ENCODE measurements at places on chromosomes 7 and 10. TPM values are rescaled to one million over a fixed set of nuclear protein-coding genes. Genes with fewer than 3 reads are reported as not detected.

SDHAF3 gene
- total RNA-seq: 32.6 TPM

- H3K4me3 ChIP-seq: no peak overlapping the region
- no peaks in the 10 kb centered on the region for H3K36me3 ChIP-seq
- H3K27me3 ChIP-seq: no peaks in the 10 kb centered on the region
- no peaks in the 10 kb centered on the region for H3K4me1 ChIP-seq
These were observed 205.6 kb upstream of the ETV1 start for GRCh38 chr7:14195079-14195478.

DNA sequence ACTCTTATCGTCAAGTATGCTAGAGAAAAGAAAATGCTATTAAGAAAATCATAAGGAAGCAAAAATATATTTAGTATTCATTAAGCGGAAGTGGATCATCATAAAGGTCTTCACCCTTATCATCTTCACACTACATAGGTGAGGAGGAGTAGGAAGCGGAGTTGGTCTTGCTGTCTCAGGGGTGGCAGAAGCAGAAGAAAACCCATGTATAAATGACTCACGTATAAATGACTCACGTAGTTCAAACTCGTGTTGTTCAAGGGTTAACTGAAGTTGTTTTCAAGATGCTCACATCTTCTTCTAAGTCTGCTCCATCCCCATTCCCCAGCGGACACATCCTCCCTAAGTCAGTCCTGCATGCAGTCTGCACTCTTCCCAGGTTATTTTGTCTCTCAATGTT lies 72.4 kb downstream of the SFMBT2 start:
- no peaks in the 10 kb centered on the region for H3K27me3 ChIP-seq
- no peak for DNase-seq
- H3K4me3 ChIP-seq: no peak overlapping the region
- no peak overlapping the region for H3K27ac ChIP-seq
- H3K36me3 ChIP-seq: no peaks in the 10 kb centered on the region

DNA sequence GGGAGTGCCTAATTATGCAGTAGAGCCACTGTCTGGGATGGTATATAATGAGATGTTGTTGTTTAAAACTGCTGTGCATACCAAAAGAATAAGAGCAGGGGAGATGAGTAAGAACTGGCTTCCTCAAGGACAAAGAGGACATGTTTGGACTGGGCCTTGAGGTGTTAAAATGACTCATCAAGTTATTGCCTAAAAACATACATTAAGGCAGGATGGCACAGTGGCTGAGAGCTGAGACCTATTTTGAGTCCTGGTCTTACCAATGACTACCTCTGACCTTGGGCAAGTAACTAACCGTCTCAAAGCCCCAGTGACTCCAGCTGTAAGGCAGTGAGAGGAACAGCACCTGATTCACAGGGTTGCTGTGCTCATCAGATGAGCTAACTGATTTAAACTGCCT lies 71.1 kb downstream of the CFAP58 start:
- H3K4me1 ChIP-seq: no peaks in the 10 kb centered on the region
- H3K4me3 ChIP-seq: no peak overlapping the region
- peaks cover 1% of the 10 kb centered on the region for H3K27me3 ChIP-seq
- DNase-seq: no peak
- no peak overlapping the region for H3K27ac ChIP-seq
- H3K36me3 ChIP-seq: no peaks in the 10 kb centered on the region

MLLT10 gene
- 51.3 TPM for total RNA-seq

DNA sequence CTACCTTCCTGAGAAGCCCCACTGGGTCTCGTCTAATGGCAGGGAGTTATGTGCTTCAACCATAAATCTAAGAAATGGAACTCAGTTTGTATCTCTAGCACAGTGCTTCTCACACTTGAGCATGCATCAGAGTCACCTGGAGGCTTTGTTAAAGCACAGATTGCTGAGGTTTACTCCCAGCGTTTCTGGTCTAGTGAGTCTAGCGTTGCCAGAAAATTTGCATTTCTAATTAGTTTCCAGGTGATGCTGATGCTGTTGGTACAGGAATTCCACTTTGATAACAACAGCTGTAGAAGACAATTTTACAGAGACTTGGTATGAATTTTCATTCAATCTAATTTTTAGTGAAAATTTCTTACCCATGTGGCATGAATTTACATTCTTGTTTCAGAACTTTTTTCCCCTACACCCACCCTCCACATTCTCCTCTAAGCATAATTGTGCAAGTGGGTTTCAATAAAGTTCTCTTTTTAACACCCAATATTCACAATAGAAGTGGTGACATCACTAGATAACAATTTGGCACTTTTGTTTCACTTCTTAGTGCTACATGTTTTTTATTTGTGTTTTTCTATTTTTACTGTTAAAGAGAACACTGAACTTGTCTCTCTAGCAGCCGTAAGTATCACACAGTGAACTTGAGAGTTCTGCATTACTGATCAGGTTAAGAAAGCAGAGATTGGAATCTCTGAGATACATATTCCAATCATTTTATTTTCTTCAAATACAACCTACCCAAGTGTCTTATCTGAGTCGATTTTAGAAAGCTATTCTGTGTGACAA lies 48.4 kb upstream of the BET1 start:
- no peaks in the 10 kb centered on the region for H3K4me1 ChIP-seq
- no peaks in the 10 kb centered on the region for H3K36me3 ChIP-seq
- no peak overlapping the region for H3K27ac ChIP-seq
- no peaks in the 10 kb centered on the region for H3K27me3 ChIP-seq
- DNase-seq: no peak

DNA sequence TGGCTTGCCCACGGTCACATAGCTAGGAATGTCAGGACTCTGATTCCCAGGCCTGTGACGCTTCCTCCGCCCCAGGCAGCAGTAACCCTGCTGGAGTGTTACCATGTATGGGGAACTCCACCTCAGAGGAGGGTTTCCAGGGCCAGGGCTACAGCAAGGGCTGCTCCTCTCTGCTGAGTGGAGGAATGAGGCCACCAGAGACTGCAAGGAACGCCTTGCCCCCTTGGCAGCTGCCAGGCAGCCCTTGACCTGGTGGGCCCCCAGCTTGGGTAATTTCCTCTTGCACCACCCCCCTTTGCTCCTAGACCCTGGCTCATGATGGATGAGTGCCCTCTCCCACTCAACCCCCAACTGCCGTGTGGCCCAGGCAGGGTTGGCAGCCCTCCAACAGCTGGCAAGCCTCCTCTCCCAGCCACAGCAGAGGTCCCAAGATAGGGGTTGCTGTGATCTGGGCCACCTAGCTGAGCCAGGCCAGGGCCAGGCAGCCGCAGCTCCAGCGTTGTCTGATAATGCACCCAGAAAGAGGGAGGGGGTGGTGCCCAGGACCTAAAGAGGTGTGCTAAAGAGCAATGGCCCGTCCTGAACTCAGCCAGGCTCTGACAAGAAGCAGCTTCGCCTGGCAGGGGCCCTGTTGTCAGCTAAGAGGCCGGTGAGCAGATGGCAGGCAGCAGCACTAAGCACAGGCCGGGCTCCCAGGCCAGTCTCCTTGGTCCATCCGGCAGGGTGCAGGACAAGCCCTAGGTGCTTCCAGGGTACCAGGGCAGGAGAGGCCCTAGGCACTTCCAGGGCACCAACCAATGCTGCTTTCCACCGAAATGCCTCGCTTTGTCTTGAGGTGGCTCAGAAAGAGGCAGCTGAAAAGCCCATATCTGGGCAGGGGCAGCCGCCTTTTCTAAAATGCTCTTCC lies 35.4 kb downstream of the DRGX start:
- H3K27ac ChIP-seq: no peak overlapping the region
- no peak overlapping the region for H3K4me3 ChIP-seq
- H3K27me3 ChIP-seq: no peaks in the 10 kb centered on the region
- DNase-seq: no peak

GRCh38 chr10:3976718-3977117 lies 191.7 kb upstream of the KLF6 start:
- no peaks in the 10 kb centered on the region for H3K4me1 ChIP-seq
- no peak overlapping the region for H3K27ac ChIP-seq
- peaks cover 5% of the 10 kb centered on the region for H3K27me3 ChIP-seq
- no peak for DNase-seq
- no peak overlapping the region for H3K4me3 ChIP-seq

GRCh38 chr7:89771003-89771636 lies 383.1 kb upstream of the STEAP1 start:
- H3K4me3 ChIP-seq: no peak overlapping the region
- H3K27me3 ChIP-seq: no peaks in the 10 kb centered on the region
- DNase-seq: no peak
- H3K36me3 ChIP-seq: no peaks in the 10 kb centered on the region
- no peak overlapping the region for H3K27ac ChIP-seq

DNA sequence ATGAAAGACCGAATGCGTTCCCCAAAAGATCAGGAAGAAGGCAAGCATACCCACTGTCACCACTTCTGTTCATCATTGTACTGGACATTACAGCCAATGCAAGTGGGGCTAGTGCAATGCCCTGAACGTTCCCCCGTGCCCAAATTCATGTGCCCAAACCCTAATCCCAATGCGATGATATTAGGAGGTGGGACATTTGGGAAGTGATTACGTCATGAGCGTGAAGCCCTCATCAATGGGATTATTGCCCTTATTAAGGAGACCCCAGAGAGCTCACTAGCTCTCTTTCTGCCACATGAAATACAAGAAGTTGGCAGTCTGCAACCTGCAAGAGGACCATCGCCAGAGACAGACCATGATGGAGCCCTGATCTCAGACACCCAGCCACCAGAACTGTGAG lies 511.4 kb upstream of the TPK1 start:
- no peak for DNase-seq
- H3K4me3 ChIP-seq: no peak overlapping the region
- H3K27ac ChIP-seq: no peak overlapping the region
- H3K4me1 ChIP-seq: no peaks in the 10 kb centered on the region
- H3K27me3 ChIP-seq: no peaks in the 10 kb centered on the region

- H3K27me3 ChIP-seq: peaks cover 1% of the 10 kb centered on the region
These were observed 56.2 kb upstream of the PDCD4 start for GRCh38 chr10:110815354-110816004.

CNNM1 gene
- 5.5 TPM for total RNA-seq

DNA sequence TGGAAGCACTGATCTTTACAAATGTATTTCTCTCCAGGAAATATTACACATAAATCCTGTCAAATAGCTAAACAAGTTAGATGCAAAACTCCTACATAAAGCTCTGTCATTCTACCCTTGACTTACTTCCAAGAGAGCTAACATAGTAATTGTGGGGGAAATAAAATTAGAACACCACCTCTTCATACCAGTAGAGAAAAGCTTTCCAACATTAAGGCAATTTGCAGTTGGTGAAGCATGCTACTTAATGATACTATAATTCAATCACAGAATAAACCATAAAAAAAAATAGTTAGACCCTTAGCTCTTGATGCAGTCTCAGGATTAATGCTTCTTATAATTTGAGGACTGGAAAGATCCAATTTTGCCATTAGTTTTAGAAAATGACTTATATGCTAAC lies 35.2 kb downstream of the SEMA3A start:
- H3K27ac ChIP-seq: no peak overlapping the region
- no peaks in the 10 kb centered on the region for H3K27me3 ChIP-seq
- H3K4me3 ChIP-seq: no peak overlapping the region
- no peaks in the 10 kb centered on the region for H3K36me3 ChIP-seq

DNA sequence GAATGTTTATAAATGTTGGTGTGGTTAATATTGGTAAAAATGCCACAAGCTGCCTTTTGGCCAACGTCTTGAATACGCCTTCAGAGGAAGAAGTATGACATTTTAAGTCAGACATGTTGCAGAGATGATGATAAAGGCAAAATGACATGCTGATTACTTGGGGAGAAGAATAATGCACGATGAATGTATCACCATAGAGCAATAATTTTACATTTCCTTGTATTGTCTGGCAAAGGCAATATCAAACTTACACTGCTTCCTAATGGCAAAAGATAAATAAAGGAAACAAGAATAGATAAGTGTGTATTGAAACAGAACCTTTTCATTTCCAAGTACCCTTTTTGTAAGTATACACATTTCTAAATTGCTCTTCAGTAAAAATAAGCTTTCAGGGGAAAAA lies 8.6 kb downstream of the MRC1 start:
- H3K4me3 ChIP-seq: no peak overlapping the region
- H3K36me3 ChIP-seq: no peaks in the 10 kb centered on the region
- no peak overlapping the region for H3K27ac ChIP-seq
- H3K27me3 ChIP-seq: peaks cover 8% of the 10 kb centered on the region

ITIH5 gene
- 3.5 TPM for total RNA-seq

DNA sequence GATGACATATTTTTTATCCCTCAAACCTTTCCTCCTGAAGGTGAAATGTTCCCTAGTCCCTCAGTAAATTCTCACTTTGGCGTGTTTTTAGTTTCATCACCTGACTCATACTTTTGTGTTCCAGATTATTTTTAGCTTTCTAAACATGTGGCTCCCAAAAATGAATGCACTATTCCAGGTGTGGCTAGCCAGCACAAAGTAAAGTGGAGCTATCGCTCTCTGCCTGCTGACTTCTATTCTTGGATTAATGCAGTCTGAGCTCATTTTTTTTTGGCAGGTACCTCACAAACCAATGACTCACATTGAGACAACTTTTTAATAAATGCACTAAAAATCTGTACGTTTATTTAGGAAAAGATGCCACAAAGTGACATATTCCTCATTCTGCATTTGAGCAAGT lies 58.8 kb upstream of the LANCL2 start:
- no peak overlapping the region for H3K27ac ChIP-seq
- H3K36me3 ChIP-seq: no peaks in the 10 kb centered on the region
- no peak overlapping the region for H3K4me3 ChIP-seq
- no peaks in the 10 kb centered on the region for H3K4me1 ChIP-seq
- DNase-seq: no peak

TEX47 gene
- not detected for total RNA-seq

DNA sequence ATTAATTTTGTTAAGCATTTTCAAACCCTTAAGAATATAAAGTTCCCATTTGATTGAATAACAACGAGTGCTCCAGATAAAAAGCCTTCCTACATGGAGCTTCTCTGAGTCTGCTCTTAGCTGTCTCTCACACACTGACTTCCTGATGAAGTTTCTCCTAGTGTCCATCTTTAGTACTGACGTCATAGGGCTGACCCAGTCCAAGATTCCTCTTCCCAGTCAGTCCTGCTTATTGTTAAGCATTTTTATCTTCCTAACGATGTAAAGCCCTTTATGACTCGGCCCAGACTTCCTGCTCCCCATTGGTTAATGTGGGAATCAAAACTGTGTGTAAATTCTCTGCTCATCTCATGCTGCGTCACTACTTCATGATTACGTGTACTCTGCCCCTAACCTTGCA lies 398.8 kb downstream of the TFEC start:
- H3K4me3 ChIP-seq: no peak overlapping the region
- no peaks in the 10 kb centered on the region for H3K27me3 ChIP-seq
- H3K36me3 ChIP-seq: no peaks in the 10 kb centered on the region
- DNase-seq: no peak
- H3K27ac ChIP-seq: no peak overlapping the region

- H3K4me1 ChIP-seq: no peaks in the 10 kb centered on the region
- DNase-seq: no peak
- H3K27me3 ChIP-seq: peaks cover 6% of the 10 kb centered on the region
- H3K36me3 ChIP-seq: no peaks in the 10 kb centered on the region
- H3K27ac ChIP-seq: no peak overlapping the region
These were observed 24.7 kb upstream of the PIK3CG start for GRCh38 chr7:106840342-106840741.

FAM180A gene
- total RNA-seq: not detected

- no peaks in the 10 kb centered on the region for H3K27me3 ChIP-seq
- H3K36me3 ChIP-seq: 0 out of 3 replicates have a peak, but pooled peaks cover 2% of the 10 kb centered on the region
- H3K4me3 ChIP-seq: no peak overlapping the region
- peaks cover 50% of the 10 kb centered on the region for H3K4me1 ChIP-seq
These were observed 9.5 kb upstream of the KAZALD1 start for GRCh38 chr10:101052285-101052684.
